Naive B cell (primary cell): ENCODE measurements at places on chromosomes 3 and 15.

DNA sequence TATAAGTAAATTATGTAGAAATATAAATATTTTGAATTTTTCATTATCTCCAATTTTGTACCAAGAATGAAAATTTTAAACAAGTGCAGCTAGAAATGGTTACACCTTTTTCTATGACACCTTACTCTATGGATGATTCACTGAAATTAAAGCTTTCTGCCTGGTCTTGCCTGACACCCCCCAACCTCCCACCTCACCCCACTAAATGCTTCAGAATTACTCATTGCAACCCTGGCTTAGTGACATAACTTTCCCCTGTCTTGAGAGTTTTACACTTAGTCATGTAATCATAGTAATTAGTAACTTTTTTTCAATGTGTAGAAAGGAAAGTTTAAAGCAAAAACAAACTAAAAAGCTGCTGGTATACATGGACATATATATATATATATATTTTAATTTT lies 42.0 kb upstream of the MEIS2 start:
- H3K27ac ChIP-seq: no peak overlapping the region
- H3K4me3 ChIP-seq: no peak overlapping the region
- DNase-seq: no peak

GRCh38 chr3:119206611-119207511 lies 33.5 kb downstream of the UPK1B start:
- no peak for DNase-seq
- H3K36me3 ChIP-seq: peaks cover 14% of the 10 kb centered on the region
- H3K4me3 ChIP-seq: no peak overlapping the region
- H3K4me1 ChIP-seq: no peaks in the 10 kb centered on the region
- H3K27ac ChIP-seq: no peak overlapping the region

GRCh38 chr3:37074178-37074577 lies 80.9 kb downstream of the MLH1 start:
- H3K27me3 ChIP-seq: no peaks in the 10 kb centered on the region
- H3K36me3 ChIP-seq: peaks cover 27% of the 10 kb centered on the region
- no peaks in the 10 kb centered on the region for H3K4me1 ChIP-seq

- peaks cover 23% of the 10 kb centered on the region for H3K27me3 ChIP-seq
- H3K27ac ChIP-seq: peak overlapping the region; percentile 94
- H3K4me1 ChIP-seq: peaks cover 19% of the 10 kb centered on the region
- no peaks in the 10 kb centered on the region for H3K36me3 ChIP-seq
Observed at GRCh38 chr3:183116025-183116614, 16.8 kb upstream of the MCCC1 start.

GRCh38 chr3:27200721-27201489 lies 168.3 kb downstream of the NEK10 start:
- no peak for DNase-seq
- no peak overlapping the region for H3K4me3 ChIP-seq
- H3K36me3 ChIP-seq: no peaks in the 10 kb centered on the region
- no peak overlapping the region for H3K27ac ChIP-seq

- no peaks in the 10 kb centered on the region for H3K27me3 ChIP-seq
- peak overlapping the region; percentile 82 for H3K27ac ChIP-seq
- peaks cover 60% of the 10 kb centered on the region for H3K4me1 ChIP-seq
- H3K4me3 ChIP-seq: no peak overlapping the region
Observed at GRCh38 chr15:77009646-77010311, 14.9 kb downstream of the PSTPIP1 start.

DNA sequence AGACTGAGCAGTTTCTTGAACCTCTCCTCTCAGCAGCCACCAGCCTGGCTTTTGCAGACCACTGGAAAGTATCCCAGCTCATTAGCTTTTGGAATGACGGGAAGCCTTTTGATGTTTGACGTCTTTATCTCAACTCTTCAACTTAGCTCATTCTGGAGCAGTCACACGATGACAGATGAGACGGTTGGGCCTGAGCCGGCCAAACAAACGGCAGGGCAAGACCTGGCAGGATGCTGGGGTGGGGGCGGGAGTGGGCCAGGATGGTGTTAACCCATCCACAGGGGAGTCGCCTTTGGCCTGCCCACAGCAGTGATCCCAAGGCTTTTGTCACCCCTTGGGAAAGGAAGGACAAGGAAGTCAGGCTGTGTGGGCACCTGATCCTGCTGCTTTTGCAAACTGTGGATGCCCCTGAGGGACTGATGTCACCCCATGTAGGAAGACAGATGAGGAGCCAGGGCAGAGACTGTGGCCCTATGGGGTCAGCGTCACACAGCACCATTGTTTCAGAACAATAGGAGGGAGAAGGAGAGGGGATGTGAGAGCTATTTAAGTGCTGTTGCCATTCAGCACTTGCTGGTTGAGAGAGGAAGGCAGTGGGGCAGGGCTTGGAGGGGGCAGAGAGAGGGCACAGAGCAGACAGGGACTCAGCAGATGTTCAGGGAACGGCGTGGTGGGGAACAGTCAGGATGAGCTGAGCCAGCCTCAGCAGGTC lies 121.9 kb upstream of the CTDSPL start:
- H3K27ac ChIP-seq: no peak overlapping the region
- no peak for DNase-seq
- H3K27me3 ChIP-seq: no peaks in the 10 kb centered on the region
- H3K4me1 ChIP-seq: peaks cover 13% of the 10 kb centered on the region
- H3K4me3 ChIP-seq: no peak overlapping the region

- no peaks in the 10 kb centered on the region for H3K27me3 ChIP-seq
- H3K4me3 ChIP-seq: peak overlapping the region; percentile 8
- H3K4me1 ChIP-seq: peaks cover 67% of the 10 kb centered on the region
- peak; percentile 58 for DNase-seq
- peak overlapping the region; percentile 82 for H3K27ac ChIP-seq
Observed at GRCh38 chr15:94297558-94297957, 66.2 kb downstream of the MCTP2 start.

- DNase-seq: no peak
- H3K4me1 ChIP-seq: no peaks in the 10 kb centered on the region
- H3K27ac ChIP-seq: no peak overlapping the region
Observed at GRCh38 chr15:70863450-70864218, 9.7 kb upstream of the LARP6 start.
